ENCODE measurements at places on chromosomes 6 and 20. TPM values are rescaled to one million over a fixed set of nuclear protein-coding genes. Genes with fewer than 3 reads are reported as not detected.
A peak's percentile ranks its signal among the peaks of the same experiment; 100 is the strongest.

MYCT1 gene
- 4.7 TPM for total RNA-seq

- no peak for DNase-seq
Measured at GRCh38 chr6:158805698-158806377, 13.3 kb downstream of the EZR start.

- no peak for DNase-seq
Measured at GRCh38 chr20:34010405-34010931, 16.8 kb downstream of the RALY start.

- no peak for DNase-seq
Measured at GRCh38 chr20:40525351-40525750, 163.7 kb downstream of the MAFB start.

GRCh38 chr20:46135856-46136633 lies 17.9 kb downstream of the CD40 start:
- no peak for DNase-seq

DNA sequence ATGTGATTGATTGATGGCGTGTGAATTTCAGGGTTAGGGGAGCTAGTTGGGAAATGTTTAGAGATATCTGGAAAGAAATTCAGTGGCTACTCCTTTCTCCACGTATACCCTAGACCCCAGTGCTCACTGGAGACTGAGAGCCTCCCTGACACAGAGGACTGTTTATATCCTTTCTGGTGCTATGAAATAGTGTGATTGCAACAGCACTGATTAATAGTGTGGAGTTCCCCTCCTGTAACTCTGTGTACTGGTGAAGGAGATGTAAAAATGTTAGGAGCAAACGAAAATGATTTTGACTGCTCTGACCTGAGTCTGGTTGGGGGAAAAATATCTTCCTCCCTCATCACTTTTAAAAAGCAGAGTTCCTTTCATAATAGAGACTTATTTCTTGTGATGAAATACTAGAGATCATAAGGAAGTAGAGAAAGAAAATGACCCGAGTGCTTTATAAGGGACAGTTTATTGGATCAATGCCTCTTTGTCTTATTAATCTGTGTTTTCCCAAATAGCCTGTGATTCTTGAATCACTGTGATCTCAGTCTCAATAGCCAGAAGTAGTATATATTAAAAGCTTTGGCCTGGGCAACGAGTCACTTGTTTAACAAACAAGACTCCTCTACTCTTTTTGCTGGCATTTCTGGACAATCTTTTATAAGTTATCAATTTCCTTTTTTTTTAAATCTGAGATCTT lies 92.3 kb downstream of the RNF182 start:
- DNase-seq: no peak

- no peak for DNase-seq
Measured at GRCh38 chr6:33886673-33887144, 82.9 kb upstream of the MLN start.

DNA sequence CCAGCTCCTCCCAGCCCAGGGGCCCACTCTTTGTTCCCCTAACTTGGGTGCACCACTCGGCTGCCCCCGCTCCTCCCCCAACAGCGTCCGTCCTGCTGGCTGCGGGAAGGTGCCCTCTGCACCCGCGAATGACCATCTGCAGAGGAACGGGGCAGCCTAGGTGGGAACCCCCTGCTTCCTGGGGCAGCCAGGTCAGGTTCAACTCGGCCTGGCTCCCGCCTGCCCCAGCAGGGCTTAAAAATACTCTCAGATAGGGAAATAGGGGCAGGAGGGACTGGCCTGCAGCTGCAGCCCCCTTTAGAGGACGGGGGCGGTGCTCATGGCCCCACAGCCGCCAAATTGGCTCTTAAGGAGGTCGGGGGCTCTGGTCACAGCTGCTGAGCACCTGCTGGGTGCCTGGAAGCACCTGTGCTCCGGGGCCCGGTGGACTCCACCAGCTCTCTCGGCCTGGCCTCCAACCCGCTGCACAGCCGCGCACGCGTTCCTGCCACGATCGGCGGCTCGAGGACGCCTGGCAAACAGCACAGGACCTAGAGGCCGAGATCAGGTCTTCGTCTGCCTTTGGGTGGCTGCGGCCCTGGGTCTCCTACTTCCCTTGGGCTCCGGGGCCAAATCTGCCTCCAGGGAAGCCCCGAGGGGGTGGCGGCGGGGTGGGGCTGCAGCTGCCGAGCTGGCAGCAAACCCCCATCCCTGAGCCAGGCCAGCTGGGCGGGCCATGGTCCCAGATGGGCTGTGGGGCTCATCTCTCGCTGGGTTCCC lies 700 bp upstream of the LAMA5 start:
- DNase-seq: no peak

RIMS1 gene
- total RNA-seq: 456 TPM

GRCh38 chr6:28565823-28566526 lies 40.3 kb downstream of the GPX5 start:
- no peak for DNase-seq

FERMT1 gene
- total RNA-seq: 1.4 TPM

DNA sequence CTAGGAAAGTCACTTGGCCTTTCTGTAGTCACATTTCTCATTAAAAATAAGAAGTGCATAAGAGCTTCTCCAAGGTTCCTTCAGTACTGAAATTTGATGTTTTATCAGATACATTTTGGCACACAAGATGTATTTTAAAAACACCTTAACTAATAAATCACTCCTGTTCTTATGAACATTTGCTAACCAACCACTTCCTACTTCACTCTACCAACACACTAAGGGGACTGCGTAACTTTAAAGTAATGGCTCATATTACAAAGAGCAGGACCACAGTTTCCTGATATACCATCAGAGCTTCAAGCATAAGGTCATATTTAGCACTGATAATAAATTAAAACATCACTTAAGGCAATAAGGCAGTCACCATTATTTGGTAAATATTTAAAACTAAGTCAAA lies 104.4 kb downstream of the RALGAPA2 start:
- no peak for DNase-seq

GRCh38 chr6:31710523-31711219 lies 4.0 kb downstream of the LY6G6F start:
- DNase-seq: no peak

DNA sequence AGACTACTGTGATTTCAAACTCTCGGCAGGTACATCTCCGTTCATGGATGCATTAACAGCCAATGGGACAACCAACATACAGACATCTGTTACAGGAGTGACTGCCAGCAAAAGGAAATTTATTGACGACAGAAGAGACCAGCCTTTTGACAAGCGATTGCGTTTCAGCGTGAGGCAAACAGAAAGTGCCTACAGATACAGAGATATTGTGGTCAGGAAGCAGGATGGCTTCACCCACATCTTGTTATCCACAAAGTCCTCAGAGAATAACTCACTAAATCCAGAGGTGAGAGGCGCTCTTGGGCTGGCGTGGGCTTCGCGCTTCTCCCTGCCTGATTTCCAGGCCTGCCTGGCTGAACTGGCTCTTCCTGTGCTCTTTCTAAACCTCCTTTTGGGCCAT lies 68.4 kb downstream of the RPP40 start:
- no peak for DNase-seq

DNA sequence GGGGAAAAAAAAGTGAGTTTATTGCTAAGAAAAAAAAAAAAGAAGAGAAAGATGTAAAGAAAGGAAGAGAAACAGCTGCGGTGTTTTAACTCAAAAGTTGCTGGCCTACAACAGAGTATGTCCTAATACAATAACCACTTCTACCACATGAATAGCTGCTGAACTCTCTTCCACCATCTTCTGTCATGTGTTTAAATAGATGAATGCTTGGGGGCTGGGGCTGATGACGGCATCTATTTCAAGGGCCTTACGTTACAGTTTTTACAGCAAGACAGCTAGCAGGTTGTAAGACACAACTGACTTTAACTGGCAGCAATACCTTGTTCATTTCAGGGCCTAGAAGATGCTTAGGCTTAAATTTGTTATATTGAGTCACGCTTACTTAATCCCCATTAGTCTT lies 50.4 kb downstream of the MAP3K7 start:
- DNase-seq: no peak

DNA sequence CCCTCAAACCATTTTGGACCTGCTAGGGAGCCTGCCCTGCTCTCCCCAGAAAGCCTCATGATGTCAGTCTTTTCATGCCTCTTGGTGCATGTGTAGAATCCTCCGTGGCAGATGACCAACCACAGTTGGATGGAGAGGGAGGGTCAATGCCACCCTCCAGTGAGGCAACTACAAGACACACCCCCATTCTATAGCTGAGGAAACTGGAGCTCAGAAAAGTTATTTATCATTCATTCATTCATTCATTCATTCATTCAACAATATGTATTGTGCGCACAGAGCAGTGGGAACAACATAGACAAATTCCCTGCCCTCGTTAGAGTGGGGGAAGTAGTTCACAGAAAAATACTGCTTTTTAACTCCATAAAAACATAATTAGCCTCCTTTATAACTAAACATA lies 16.8 kb downstream of the SNRPB start:
- no peak for DNase-seq

- no peak for DNase-seq
Measured at GRCh38 chr6:169803271-169803811, 51.9 kb downstream of the ERMARD start.

C6orf141 gene
- total RNA-seq: 1.2 TPM

COL9A1 gene
- total RNA-seq: 4.4 TPM

- peak; percentile 88 for DNase-seq
Measured at GRCh38 chr6:32190054-32190851, at the start of gene PBX2. PBX2 (minus strand) TSS chr6:32190202; CDS start chr6:32189915, 287 bp downstream.

GRCh38 chr6:118135371-118135770 lies 228.3 kb downstream of the SLC35F1 start:
- no peak for DNase-seq

ERGIC3 gene
- total RNA-seq: 204 TPM

GRCh38 chr6:69768664-69769063 lies 28.1 kb downstream of the LMBRD1 start:
- no peak for DNase-seq

DNA sequence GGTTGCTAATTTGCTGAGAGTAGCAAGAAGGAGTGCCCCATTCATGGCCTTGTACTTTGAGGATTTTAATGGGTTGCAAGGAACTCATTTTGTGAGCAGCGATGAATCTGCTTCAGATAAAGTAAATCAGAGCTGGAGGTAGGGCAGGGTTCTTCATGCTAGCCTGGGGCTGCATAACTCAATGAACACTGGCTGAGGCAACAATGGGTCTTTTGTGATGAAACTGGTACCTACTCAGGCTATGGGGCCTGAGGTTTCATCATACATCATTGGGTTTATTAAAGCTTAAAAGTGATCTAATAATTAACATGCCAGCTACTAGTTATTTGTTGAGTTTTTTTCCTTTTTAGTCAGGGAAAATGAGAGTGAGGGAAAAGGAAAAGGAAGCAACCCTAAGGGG lies 106.9 kb downstream of the FAM50B start:
- no peak for DNase-seq

ADGRF4 gene
- total RNA-seq: not detected

SLC32A1 gene
- 6.4 TPM for total RNA-seq

DNA sequence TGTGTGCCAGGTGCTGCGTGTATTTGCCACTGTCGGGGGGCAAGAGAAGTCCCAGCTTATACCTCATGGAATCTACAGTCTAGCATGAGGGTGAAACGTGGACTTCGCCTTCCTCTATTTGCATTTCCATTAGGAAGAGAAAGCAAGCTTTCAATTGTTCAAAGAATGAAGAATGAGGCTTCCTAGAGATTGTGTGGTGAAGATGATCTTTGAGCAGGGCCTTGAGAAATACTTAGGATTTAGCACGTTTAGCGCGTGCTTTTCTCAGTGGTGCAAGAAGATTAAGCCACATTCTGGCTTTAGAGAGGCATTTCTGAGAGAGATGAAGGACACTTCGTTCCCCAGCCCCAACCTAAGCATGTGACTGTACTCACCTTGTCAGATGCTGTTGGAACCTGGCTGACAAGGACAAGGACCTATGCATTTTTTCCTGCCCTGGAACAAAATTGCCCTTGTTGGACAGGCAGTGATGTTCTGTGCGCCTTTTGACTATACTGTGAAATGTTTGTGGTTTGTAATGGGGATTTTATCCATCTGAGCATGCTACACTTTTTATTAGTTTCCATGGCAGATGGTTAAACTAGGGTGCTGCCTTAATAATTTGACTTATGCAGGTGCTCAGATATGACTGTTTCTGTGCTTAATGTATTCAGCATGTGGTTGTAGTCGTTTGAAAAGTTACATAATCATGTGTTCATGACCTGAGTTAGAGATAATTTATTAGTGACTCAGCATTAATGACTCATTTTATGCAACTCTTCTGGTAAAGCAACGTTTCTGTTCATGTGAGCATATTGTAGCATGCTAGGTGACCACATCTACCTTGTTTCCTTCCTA lies 10.7 kb downstream of the TULP4 start:
- no peak for DNase-seq

C20orf96 gene
- 3.3 TPM for total RNA-seq

DNA sequence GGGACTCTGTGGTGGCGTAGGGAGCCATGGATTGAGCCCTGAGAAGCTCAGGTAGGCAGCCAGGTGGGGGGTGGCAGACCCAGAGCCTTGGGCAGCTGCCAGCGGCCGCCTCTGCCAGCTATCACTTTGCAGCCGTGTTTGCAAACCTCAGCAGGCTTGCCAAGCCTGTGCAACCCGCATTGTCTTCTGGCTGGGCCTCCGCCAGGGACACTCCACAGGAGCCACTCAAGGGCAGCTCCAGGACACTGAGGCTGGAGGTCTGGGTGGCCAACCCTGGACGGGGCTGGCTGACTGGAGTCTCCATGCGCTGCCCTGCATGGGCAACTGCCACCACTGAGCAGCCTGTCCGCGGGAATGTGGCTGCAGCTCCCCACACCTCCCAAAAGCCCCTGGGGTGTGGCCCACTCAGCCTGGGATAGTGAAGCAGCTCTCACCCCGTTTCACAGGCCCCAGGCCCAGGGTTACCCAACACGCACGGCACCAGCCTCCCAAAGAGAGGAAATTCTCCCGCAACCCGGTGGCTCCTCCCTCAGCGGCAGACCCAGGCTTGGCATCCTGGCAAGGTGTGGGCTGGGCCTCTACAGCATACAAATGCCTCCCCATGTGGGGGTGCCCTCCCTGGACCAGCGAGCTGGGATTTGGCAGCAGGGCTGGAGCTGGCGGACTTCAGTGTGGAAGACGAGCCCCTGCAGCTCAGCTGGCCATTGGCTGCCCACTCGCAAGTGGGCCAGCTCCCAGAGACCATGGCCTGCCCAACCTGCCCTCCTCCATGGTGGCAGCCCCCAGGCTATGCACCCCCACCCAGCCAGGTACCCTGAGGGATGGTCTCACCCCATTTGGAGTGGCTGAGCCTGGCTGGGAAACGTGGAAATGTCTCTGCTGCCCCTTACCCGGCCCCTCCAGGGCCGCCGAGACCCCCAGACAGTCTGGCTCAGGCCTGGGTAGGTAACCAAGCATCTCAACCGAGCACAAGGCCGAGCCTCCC lies 2.9 kb downstream of the CHRNA4 start:
- no peak for DNase-seq

GSTA3 gene
- not detected for total RNA-seq

DNA sequence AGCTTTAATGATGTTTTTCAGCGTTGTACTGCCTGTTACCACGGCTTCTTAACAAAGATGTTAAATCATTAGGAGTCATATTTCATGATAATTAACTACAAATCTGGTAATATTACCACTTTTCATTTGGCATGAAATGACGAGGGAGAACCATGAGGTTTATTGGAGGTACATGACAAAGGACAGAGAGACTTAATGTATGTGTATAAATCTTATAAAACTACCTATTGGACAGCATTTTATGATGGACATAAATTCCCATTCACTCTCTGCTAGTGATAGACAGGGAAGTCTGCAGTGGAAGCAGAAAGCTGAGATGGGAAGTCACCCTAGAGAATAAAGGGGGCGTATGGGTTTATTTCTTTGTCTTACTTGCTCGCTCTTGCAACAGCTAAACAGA lies 949.9 kb upstream of the FLRT3 start:
- DNase-seq: no peak
